ENCODE measurements at places on chromosomes 16 and 17. TPM values are rescaled to one million over a fixed set of nuclear protein-coding genes. Genes with fewer than 3 reads are reported as not detected.

The CCL7 gene
- total RNA-seq = not detected

The MYH1 gene
- not detected for total RNA-seq

The SLC13A5 gene
- total RNA-seq = not detected

The CTU2 gene
- total RNA-seq = 9.6 TPM

The PPY gene
- not detected for total RNA-seq

- no peak for DNase-seq
Observed at GRCh38 chr17:6556121-6557039, at the start of gene PITPNM3. PITPNM3 (minus strand) TSS chr17:6556555; CDS start chr17:6556406, 149 bp downstream.

- DNase-seq = no peak
Observed at GRCh38 chr17:39271546-39271945, 45.8 kb upstream of the STAC2 start.

DNA sequence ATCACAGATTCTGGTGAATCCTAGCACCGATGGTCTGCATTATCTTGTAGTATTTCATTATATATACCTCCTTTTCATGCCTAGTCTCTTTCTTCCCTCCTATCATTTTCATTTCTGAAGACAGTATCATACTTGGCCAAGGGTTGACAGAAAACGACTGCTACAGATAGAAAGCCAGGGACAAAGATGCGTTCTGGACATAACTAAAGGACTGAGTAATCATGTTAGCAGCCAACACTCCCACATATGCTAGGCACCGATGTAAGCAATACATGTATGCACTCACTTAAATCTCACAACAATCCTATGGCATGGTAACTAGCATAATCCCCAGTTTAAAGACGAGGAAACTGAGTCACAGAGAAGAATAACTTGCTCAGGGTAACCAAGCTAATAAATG lies 22.9 kb downstream of the RDM1 start:
- no peak for DNase-seq

- no peak for DNase-seq
Observed at GRCh38 chr16:12197812-12198211, 221.3 kb downstream of the SNX29 start.

GRCh38 chr17:63035695-63036094 lies 69.7 kb downstream of the TANC2 start:
- no peak for DNase-seq

DNA sequence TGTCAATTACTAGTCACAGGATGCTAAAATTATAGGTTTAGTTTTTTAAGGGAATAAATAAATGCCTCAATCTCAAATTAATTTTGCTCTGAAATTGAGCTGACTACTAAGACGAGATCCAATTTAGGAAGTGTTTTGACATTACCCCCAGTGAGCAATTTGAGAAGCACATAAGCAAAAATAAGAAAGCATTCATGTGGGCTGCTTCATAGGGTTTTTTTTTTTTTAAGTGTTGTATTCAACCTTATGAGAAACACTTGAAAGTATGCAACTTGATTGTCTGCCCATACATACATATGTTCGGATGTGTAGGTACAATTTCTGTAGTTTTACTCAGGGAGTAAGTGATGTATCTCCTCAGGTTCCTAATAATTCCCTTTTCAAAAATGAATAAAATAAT lies 77.6 kb downstream of the PRKCA start:
- DNase-seq = no peak
